Hypothalamus (tissue), 51 donors: ENCODE measurements at places on chromosomes 7 and 10.

DNA sequence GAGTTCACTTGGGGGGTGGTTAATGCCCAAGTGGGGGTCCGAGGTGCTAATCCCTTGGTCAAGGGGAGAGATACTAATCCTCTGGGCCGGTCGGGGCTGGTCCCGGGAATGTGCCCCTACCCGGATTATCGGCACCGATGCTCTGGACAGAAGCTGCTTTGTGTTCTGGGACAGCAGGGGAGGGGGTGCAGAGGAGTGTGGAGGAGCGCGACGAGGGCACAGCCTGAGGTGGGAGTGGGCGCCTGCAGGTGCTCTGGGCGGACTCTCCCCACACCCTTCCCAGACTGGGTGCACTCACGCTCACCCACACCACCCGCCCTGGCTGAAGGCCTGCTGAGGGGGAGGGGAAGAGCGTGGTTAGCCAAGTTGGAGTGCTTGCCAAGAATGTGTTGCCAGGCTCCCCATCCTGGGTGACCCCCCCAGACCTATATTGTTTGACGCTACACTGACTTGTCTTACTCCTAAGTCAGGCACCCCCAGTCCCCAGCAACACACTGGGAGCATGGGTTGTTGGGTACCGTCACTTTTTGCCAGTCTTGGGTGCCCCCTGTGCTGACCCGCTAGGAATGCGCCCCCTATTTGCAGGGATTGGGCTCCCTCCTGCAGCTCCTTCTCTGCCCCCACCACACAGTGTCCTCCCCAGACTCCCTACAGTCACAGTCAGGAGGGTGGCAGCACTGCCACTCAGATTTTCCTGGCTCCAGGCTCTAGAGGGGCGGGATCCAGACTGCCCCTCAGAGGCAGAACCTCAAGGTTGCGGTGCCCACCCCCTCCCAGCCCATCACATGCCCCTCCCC is 1.2 kb downstream of the SLC4A2 start:
- no peak for DNase-seq

- DNase-seq = no peak
Observed at GRCh38 chr10:53403688-53404087, 631.1 kb upstream of the MBL2 start.

DNA sequence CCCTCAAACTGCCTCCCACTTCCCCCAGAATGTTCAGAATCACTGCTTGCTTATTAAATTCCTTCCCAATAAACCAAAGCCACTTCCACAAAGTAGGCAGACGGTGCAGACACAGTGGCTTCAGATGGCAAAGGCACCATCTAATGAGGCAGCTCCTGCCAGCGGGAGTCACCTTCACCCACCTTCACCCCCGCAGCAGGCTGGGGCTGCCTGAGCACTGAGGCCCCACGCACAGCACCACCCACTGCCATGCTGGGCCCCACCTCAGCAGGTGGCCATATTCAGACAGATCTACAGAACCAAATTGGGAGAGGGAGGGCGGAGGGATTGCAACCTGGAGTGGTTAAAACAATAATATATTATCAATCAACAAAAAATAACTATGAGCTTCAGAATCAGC is 118.5 kb downstream of the GRID1 start:
- DNase-seq = no peak

DNA sequence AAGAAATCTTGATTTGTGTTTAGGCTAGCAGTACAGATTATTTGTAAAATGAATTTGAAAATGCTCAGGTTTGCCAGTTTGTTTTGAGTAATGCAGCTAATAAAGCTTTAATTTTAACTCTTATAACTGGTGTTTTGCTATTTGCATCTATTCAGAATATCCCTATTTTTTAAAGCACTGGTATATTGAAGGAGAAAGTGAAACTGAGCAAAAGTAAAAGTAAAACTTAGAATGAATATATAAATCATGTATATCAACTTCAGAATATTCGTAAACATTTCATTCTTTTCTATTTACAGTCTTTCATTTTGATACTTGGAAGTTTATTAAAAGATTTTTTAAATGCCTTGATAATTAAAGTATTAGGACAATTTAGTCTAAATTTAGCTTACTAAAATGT is 26.2 kb downstream of the TASOR2 start:
- no peak for DNase-seq

GRCh38 chr7:101691822-101692384 is 62.8 kb upstream of the MYL10 start:
- no peak for DNase-seq

GRCh38 chr10:92822964-92823363 is 25.4 kb upstream of the EXOC6 start:
- DNase-seq = no peak

GRCh38 chr10:10364902-10365301 is 652.8 kb upstream of the CELF2 start:
- no peak for DNase-seq

DNA sequence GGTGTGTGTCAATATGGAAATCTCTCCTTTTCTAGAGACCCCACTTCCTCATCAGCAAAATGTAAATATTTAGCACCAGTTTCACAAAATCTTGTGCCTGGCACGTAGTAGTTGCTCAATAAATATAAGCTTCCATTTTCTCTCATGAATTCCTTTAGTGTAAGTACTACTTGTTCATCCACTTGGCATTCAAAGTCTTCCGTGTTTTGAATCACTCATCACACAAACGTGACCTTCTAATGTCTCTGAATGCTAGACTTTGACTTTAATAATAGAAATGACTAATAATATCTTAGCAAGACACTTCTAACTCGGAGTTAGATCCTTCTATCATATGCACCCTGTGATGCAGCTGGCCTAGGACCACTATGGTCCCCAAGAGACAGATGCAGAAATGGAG is 168.7 kb upstream of the ZNF32 start:
- DNase-seq = no peak

GRCh38 chr10:33087152-33087551 is 129.1 kb upstream of the ITGB1 start:
- no peak for DNase-seq

DNA sequence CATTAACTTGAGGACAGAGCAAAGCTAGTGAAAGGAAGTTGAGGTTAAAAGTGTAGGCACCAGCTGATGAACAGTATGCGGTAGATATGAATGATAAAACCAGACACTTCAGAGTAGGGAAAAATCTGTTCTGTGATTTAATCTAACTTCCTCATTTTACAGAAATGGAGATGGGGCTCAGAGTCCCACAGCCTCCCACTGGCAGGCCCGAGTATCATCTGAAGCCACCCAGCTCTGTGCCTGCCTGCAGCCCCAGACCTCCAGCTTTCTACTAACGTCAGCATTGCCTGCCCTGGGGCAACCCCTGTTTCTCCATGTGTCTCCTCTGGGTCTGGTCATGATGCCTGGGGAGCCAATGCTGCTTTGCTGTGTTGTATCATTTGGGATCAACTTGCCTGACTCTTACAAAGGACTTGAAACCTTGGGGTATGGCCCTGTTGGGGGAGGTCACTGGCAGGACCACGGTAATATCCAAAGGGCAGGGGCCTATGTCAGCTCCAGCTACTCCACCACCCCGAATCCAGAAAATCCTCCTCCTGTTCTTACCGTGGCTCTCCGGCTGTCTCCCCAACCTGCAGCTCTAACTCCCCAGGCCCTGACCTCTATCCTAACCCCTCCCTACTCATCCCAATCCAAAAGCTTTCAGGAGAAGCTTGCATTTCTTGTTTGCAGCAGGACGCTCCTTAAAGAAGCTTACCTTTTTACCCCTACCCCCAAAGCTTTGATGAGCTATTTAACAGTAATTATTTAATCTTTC is 56.2 kb upstream of the NPY start:
- DNase-seq = no peak

GRCh38 chr7:117146059-117146458 is 176.8 kb downstream of the WNT2 start:
- no peak for DNase-seq

- no peak for DNase-seq
Observed at GRCh38 chr10:127102176-127102575, 94.2 kb downstream of the INSYN2A start.

- DNase-seq = no peak
Observed at GRCh38 chr10:125548878-125549277, 134.1 kb downstream of the TEX36 start.

DNA sequence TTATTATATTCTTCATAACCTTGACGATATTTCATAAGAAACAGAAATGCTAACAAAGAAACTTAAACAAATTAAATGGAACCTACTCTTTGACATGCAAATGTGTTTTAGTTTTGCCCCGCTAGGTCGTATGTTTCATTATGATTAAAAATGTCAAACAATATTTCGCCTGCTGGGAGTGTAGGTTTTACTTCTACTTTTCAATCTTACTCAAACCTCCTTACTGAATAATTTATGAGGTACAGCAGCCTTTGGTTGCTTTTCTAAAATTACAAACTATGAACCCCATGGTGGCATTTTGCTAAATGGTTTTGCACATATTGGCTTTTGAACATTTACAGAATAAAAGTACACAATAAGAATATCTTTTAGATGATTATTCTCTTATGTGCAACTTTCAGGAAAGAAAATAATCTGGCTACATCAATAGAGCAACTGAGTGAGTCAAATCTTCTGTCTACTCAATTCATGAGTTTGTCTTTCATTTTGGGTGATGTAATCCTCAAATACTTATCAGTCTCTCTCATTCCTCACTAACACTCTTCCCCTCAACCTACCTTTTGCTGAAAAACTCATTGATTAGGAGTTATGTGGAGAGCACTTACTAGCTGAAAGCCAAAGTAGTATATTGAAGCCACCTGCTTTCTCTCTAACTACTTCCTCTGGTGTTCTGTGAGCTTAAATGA is 1226.4 kb downstream of the XPNPEP1 start:
- DNase-seq = no peak

GRCh38 chr7:1197997-1198625 is 34.6 kb upstream of the UNCX start:
- no peak for DNase-seq

DNA sequence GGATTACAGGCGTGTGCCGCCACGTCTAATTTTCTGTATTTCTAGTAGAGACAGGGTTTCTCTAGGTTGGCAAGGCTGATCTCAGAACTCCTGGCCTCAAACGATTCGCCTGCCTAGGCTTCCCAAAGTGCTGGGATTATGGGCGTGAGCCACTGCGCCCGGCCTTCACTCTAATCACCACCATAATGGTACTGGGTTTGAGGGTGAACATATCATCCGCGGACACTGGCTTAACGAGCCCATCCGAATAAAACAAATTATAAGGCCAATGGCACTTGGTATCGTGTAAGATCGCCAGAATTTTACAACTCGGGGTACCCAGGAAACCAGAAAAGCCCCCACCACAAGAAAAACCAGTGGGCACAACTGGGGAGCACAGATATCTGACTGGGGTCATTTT is 580 bp downstream of the FAM200A start:
- DNase-seq = no peak

DNA sequence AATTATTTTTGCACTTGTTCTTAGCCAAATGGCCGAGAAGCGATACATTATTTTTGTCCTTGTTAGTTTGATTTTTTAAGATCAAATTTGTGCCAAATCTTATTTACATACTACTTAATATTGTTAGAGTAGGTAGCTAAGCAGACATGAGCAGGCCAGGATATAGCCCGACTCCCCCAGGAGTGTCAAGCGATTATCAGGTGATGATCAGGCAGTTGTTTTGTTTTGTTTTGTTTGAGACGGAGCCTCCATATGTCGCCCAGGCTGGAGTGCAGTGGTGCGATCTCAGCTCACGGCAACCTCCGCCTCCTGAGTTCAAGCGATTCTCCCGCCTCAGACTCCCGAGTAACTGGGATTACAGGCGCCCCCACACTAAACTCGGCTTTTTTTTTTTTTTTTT is 71.1 kb downstream of the LYZL2 start:
- no peak for DNase-seq

DNA sequence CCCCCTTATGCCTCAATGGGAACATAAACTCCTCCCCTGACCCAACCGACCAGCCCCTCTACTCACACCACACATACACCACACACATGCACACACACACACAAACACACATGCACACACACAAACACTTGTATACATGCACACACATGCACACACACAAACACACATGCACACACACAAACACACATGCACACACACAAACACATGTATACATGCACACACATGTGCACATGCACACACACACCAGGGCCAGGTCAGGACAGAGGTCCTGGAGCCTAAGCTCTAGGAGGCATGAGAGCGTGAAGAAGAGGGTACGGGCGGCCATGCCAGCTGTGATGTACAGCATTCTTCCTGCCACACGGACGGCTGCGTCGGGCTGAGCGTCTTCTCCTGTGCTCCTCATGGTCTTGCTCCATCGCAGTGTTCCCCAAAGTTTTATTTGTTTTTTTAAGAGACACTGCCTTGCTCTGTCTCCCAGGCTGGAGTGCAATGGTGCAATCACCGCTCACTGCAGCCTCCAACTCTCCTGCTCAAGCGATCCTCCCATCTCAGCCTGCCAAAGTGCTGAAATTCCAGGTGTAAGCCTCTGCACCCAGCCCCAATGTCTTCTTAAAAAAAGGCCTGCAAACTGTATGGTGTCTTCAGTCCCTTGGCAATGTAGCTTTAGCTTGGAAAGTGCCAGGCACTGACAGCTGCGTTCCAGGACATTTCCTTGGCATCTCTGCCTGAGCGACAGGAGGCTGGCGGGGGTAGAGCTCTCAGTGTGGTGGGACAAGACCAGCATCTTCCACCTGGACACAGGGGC is 38.8 kb upstream of the INPP5A start:
- DNase-seq = no peak

DNA sequence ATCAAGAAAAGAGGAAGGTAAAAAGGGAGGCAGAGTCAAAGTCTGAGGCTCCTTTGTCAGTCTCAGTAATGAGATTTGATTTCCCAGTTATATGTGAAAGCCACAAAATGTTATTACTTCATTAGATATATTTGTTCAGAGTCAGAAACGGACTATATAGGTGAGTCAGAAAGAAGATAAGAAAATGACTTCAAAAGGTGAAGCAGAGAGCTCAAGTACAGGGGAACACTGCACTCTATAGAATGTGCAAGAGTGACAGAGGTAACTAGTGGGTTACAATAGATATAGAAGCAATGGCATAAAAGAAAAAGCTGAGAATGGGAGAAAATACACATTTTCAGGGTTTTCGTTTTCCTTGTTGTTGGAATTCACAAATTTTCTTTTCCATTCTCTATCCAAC is 43.3 kb downstream of the DGKB start:
- no peak for DNase-seq

GRCh38 chr7:20798081-20798693 is 11.5 kb upstream of the SP8 start:
- no peak for DNase-seq

DNA sequence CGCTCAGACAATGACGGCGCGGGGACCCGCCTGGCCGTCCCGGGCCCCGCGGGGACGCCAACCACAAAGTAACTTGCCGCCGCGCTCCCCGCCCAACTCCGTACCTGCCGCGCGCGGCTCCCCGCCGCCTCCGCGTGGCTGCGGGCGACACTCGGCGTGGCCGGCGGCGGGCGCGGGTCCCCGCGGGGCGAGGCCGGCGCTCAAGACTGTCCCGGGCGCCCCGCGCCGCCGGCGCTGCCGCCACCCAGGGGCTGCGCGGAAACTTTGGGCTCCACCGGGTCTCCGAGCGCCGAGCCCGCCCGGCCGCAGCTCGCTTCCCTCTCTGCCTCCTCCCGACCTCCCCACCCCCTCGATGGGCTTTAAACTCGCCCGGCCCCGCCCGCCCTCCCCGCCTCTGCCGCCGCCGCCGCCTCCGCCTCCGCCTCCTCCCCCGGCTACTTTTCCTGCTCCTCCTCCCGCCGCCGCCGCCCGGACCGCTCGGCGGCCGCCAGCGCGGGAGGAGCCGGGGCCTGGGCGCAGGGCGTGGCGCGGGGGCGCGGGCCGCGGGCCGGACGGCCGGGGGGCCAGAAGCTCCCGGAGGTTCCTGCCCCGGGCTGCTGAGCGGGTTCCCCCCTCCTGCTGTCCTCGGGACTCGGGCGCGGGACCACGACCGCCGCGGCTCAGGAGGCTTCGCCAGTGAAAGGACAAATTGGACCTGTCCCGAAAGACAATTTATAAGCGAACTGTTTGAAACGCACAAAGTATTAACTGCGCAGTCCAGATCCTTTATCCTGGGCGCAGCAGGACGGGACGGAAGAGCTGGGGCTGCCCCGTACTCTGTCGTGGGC is 10.6 kb upstream of the GRB10 start:
- DNase-seq = peak; percentile 13
